ENCODE measurements at places on chromosomes 2 and 18. TPM values are rescaled to one million over a fixed set of nuclear protein-coding genes. Genes with fewer than 3 reads are reported as not detected.
A peak's percentile ranks its signal among the peaks of the same experiment; 100 is the strongest.

MXD1 gene
- total RNA-seq = 244 TPM

VWC2L gene
- not detected for total RNA-seq

DNA sequence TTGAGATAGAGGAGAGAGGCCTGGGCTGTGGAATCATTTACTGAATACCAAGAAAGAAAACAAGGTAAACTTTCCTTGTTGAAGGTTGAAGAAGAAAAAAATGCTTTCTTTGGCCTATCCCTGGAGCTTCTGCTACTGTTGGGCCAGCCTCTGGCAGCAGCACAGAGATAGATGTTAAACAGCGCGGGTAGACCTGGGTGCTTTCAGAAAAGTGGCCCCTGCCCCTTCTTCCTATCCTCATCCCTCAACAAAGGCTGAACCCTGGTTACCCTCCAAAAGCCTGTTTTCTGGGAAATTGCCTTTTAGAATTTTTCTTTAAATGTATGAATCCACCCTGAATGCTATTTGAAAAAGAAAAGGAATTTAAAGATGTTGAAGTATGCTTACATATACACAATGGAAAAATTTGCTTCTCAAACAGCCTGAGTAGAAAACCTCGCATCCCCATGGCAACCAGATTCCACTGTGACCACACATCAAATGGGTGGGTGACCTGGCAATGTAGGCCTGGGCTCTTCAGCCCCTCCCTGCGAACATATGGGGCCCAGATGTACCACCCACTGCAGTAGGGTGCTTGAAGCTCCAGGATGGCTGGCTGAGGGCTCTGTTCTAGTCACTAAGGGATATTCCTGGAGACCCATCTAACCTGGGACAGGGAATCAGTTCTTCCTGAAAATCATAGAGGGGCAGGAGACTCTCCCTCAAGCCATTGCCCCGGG, 23.4 kb upstream of the CHRNA1 start:
- no peak for DNase-seq

DNA sequence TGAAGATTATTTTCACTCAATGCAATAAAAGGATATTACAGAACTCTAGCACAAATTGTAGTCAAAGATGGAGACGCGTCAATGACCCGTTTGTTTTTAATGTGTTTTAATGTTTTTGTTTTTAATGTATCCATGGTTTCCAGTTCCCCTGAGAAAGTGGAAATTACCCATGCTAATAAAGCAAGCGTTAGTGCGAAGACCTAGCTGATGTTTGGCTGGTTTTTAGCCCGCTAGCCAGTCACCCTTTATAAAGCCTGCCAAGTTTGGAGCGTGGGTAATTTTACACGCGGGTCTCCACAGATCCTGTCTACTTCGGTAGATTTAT, 430 bp upstream of the CHMP1B start:
- no peak for DNase-seq

GRCh38 chr18:48913201-48913600, 37.6 kb downstream of the SMAD7 start:
- DNase-seq = no peak

- no peak for DNase-seq
Measured at GRCh38 chr2:192047315-192048107, 147.2 kb downstream of the TMEFF2 start.

GRCh38 chr2:20650393-20650876, 463 bp downstream of the HS1BP3 start:
- peak; percentile 39 for DNase-seq

- DNase-seq = no peak
Measured at GRCh38 chr2:169961911-169962310, 134.7 kb downstream of the UBR3 start.

GRCh38 chr2:190599546-190600220, 49.2 kb upstream of the NAB1 start:
- no peak for DNase-seq

GRCh38 chr2:160220026-160220425, 20.0 kb upstream of the ITGB6 start:
- no peak for DNase-seq

- DNase-seq = no peak
Measured at GRCh38 chr18:36814994-36815393, 13.8 kb downstream of the TPGS2 start.

- DNase-seq = no peak
Measured at GRCh38 chr2:3635171-3635974, 22.6 kb upstream of the ALLC start.

GRCh38 chr2:54859997-54860701, 136.7 kb downstream of the EML6 start:
- DNase-seq = no peak

- no peak for DNase-seq
Measured at GRCh38 chr2:220568296-220568695, 940.9 kb downstream of the SLC4A3 start.

Measured in left colon (tissue), 2 donors.